ENCODE measurements at places on chromosomes 12 and 14.

DNA sequence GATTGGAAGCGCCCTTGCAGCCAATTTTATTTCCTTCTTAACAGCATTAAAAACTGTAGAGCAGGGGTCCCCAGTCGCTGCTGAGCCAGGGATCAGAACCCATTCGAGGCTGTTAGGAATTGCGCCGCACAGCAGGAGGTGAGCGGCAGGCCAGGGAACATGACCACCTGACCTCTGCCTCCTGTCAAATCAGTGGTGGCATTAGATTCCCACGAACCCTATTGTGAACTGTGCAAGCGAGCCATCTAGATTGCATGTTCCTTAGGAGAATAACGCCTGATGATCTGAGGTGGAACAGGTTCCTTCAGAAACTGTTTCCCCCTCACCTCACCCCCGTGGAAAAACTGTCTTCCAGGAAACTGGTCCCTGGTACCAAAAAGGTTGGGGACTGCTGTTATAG is 107.4 kb downstream of the DNAI7 start:
- no peak for DNase-seq

DNA sequence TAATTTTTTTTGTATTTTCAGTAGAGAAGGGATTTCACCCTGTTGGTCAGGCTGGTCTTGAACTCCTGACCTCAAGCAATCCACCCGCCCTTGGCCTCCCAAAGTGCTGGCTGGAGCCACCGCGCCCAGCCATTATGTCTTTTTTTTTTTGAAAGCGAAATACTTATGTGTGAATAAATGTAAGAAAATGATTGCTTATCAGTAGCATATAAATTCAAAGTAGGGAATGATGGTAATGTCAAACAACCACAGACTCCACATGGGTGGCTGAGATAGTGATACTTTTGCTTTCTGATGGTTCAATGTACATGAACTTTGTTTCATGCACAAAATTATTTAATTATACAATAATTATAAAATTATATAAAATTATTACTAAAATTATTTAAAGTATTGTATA is 75.8 kb downstream of the PAPLN start:
- DNase-seq: no peak

- no peak for DNase-seq
Observed at GRCh38 chr14:44162197-44162596, 344.9 kb downstream of the FSCB start.

DNA sequence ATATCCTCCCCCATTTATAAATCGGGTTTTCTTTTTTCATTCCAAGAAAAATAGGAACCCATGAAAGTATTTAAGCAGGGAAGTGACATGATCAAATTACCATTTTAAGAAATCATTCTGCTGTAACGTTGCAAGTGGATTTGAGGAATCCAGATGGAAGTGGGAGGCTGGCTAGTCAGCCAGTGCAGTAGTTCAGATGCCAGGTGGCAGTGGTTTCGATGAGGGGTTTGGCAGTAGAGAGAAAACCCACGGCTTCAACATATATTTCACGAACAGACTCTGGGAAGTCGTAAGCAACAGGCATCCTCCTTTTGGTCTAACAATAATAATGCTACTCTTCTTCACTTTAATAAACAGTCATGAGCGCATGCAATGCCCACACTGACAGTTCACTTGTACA is 25.0 kb downstream of the PDZRN4 start:
- no peak for DNase-seq

Data from SIG-M5 (cell line).